Activated naive CD4-positive, alpha-beta T cell treated with anti-CD3 and anti-CD28 coated beads, Interleukin-2, amount 50 U/mL, for 16 hours (primary cell): ENCODE measurements at places on chromosomes 5 and 9.

GRCh38 chr9:98275159-98275558 is 19.7 kb upstream of the TBC1D2 start:
- DNase-seq: no peak

DNA sequence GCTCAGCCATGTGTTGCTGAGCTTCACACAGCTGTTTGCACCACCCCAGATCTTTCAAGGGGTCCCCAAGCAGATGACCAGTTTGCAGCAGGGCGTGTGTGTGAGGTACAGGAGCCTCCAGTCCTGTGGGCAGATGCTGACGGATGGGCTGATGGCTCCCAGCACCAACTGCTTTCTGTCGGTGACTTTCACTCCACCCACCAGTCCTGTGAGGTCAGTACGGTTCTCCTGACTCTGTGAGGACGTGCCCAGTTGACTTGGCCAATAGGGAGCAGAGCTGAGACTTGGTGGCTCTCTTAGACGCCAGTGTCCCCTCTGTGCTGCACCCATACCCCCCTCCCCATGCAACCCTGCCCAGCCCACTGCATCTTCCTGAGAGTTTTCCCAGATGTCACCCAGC is 19.7 kb downstream of the COL5A1 start:
- DNase-seq: no peak

DNA sequence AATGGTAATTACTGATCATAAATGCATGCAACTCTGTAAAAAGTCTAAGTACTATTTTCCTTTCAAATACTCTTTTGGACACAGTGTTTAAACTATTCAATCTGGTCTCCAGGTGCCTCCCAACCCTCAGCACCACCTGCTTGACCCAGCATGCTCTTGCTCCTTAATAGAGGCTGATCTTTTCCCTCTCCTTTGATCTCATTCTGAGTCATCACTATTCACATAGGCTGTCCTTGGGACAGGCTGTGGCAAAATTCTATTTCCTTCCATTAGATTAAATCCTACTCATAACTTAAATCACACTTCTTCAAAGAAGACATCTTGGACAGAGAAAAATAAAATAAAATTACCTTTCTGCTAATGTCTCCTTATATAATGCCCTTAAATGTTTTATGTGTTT is 199.4 kb upstream of the ST8SIA4 start:
- DNase-seq: no peak

GRCh38 chr5:171323806-171324632 is 15.0 kb downstream of the TLX3 start:
- no peak for DNase-seq

- DNase-seq: no peak
These were observed 14.2 kb upstream of the IRF1 start for GRCh38 chr5:132504746-132505145.
